Activated naive CD4-positive, alpha-beta T cell treated with Interleukin-2 at 50 U/mL for 16 hours (primary cell): ENCODE measurements at places on chromosomes 11 and 22.
A peak's percentile ranks its signal among the peaks of the same experiment; 100 is the strongest.

DNA sequence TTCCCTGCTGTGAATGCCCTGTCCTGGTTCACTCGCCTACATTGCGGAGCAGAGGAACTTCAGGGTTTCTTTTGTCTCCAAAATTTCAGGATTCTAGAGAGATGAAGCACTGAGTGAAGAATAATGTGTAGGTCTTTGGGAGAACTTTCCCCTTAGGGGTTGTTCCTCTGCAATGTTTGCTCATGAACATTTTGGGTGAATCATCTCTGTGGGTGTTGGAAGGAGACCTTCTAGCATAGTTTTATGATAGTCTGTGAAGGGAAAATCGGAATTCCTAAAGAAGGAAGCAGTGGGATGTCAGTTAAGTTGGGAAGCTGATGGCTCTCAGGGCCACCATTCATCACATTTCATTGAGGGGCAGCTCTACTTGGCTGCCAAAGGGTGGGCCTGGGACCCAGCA lies 64.8 kb downstream of the MIAT start:
- no peak for DNase-seq

GRCh38 chr22:43090130-43090789 lies 1.1 kb upstream of the TTLL1 start:
- DNase-seq, result peak; percentile 39

- peak; percentile 36 for DNase-seq
These were observed 12.7 kb upstream of the TMEM218 start for GRCh38 chr11:125123947-125124617.

- no peak for DNase-seq
These were observed 23.5 kb downstream of the MUC6 start for GRCh38 chr11:1012740-1013630.

DNA sequence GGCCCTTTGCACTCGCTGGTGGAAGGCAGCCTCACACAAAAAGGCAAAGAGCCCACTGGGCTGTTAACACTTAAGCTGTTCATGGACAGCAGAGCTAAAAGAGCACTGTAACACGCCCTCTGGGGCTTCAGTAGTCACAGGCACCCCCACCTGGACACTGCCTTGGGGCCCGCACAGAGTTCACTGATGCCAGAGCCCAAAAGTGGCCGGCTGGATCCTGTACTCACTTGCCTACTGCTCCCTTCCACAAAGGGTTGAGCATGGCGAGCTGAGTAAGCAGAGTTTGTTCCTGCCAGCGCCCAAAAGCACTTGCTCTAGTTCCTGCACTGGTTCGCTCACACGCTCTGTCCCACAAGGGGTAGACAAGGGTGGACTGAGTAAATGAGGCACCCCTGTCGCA lies 78.8 kb downstream of the RELT start:
- no peak for DNase-seq

GRCh38 chr11:23423656-23424055 lies 563.4 kb upstream of the CCDC179 start:
- no peak for DNase-seq
